ENCODE measurements at places on chromosomes 16 and 17. TPM values are rescaled to one million over a fixed set of nuclear protein-coding genes. Genes with fewer than 3 reads are reported as not detected.

Gene TBX2
- total RNA-seq, result 8.5 TPM

Gene SNAI3
- 0.70 TPM for total RNA-seq

Gene WSCD1
- total RNA-seq, result 38.8 TPM

Gene MARF1
- 39.1 TPM for total RNA-seq

Gene CCL5
- 13.8 TPM for total RNA-seq

Gene ENPP7
- total RNA-seq, result 22.5 TPM

Gene ZG16B
- 7.0 TPM for total RNA-seq

DNA sequence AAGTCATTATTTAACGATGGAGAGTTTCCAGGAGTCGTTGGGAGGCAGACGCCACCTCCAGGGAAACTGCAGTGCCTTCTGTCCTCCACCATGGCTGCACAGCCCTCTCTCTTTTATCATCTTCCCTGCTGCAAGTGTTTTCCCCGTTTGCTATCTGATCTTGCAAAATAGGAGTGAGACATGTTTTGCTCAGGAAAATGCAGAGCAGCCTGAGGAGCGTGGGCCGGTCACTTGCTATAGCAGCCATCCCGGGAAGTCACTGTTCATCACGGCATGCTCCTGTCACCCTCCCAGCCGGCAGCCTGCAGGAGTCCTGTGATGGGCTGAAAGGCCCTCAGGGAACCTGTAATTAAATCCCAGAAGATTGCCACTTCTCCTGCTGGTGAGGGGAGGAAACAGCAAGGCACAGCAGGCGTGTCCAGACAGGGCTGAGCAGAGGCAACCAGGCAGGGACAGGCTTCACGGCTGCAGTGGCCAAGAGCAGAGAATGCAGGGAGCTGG is 143.1 kb downstream of the GSG1L start:
- H3K4me3 ChIP-seq, result no peak overlapping the region
- H3K27me3 ChIP-seq, result no peaks in the 10 kb centered on the region
- H3K4me1 ChIP-seq, result no peaks in the 10 kb centered on the region
- H3K36me3 ChIP-seq, result no peaks in the 10 kb centered on the region

DNA sequence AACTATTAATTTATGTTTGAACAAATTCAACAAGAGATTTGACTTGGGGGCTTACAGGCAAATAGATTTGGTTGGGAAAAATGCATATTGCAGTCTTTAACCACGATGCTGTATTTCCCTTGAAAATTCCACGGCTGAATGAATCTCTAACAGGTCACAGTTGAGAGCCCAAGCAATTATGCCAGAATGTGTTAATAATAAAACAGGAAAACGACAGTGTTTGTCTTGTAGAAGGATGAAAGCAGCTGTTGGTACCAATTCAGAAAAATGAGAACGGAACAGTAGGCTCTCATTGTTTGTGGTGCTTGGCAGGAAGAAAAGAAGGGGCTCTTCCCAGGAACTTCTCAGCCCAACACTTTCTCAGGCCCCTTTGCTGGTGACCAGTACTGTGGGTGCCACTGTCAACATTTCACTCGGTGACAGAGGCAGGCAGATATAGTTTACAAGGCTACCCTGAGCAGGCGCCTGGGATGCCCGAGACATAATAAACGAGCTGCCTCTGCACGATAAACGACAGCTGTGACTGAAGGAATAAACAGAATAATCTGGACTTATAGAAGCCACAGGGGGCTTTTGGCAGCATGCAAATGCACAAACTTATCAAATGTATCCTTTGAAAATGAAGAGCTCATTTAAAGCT is 387.1 kb downstream of the HS3ST4 start:
- H3K27ac ChIP-seq, result no peak overlapping the region
- no peaks in the 10 kb centered on the region for H3K36me3 ChIP-seq
- no peaks in the 10 kb centered on the region for H3K4me1 ChIP-seq
- DNase-seq, result no peak
- no peaks in the 10 kb centered on the region for H3K27me3 ChIP-seq

- no peaks in the 10 kb centered on the region for H3K4me1 ChIP-seq
- no peak for DNase-seq
- H3K27ac ChIP-seq, result no peak overlapping the region
- H3K36me3 ChIP-seq, result no peaks in the 10 kb centered on the region
- no peaks in the 10 kb centered on the region for H3K27me3 ChIP-seq
Observed at GRCh38 chr17:39963829-39964228, 1.0 kb downstream of the GSDMA start.

DNA sequence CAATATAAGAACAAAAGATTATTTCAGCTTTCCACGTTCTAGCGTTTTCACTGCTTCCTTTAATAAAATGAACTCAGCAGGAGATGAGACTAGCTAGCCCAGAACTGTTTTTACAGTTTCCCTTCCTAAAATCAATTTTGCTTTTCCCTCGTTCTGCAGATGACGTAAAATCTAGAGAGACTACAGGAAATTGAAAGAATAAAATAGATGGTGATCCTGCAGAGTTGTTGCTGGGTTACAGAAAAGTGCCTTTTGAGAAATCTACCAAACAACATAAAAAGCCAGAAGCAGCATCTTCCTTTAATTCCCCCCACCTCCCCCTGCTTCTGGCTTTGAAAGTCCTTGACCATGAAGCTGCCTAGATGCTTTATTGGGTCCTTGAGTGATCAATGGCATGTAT is 96.8 kb upstream of the CLEC3A start:
- H3K4me3 ChIP-seq, result no peak overlapping the region
- no peak overlapping the region for H3K27ac ChIP-seq
- no peaks in the 10 kb centered on the region for H3K4me1 ChIP-seq
- DNase-seq, result no peak
- H3K36me3 ChIP-seq, result no peaks in the 10 kb centered on the region
- no peaks in the 10 kb centered on the region for H3K27me3 ChIP-seq

GRCh38 chr16:20303012-20303411 is 24.3 kb downstream of the GP2 start:
- H3K4me3 ChIP-seq, result no peak overlapping the region
- H3K36me3 ChIP-seq, result no peaks in the 10 kb centered on the region
- H3K27me3 ChIP-seq, result no peaks in the 10 kb centered on the region
- H3K27ac ChIP-seq, result no peak overlapping the region
- no peak for DNase-seq

DNA sequence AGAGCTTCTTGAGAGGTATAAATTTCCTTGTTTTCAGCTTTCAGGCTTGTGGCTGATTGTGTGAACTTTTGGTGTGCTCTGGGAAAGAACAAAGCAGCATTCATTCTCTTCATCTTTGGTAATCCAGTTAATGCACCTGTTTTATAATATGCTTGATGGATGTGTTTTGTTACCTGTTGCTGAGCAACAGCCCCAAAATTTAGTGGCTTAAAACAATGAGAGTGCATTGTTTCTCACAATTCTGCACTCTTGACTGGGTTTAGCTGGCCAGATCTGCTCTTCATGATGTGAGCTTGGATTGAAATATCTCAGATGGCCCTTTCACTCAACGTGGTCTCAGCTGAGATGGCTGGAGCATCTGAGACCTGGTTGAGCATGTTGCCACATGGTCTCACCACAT is 58.7 kb upstream of the NOL11 start:
- no peaks in the 10 kb centered on the region for H3K27me3 ChIP-seq
- no peaks in the 10 kb centered on the region for H3K36me3 ChIP-seq
- DNase-seq, result no peak
- H3K27ac ChIP-seq, result no peak overlapping the region
- H3K4me3 ChIP-seq, result no peak overlapping the region
- H3K4me1 ChIP-seq, result no peaks in the 10 kb centered on the region

GRCh38 chr17:43578699-43579565 is 32.8 kb upstream of the ETV4 start:
- peak overlapping the region; percentile 3 for H3K27ac ChIP-seq
- H3K4me3 ChIP-seq, result no peak overlapping the region
- peak; percentile 30 for DNase-seq

- H3K36me3 ChIP-seq, result no peaks in the 10 kb centered on the region
- no peaks in the 10 kb centered on the region for H3K27me3 ChIP-seq
- H3K4me1 ChIP-seq, result no peaks in the 10 kb centered on the region
Observed at GRCh38 chr16:66128371-66128770, 238.1 kb upstream of the CDH5 start.

- no peak overlapping the region for H3K4me3 ChIP-seq
- H3K36me3 ChIP-seq, result no peaks in the 10 kb centered on the region
- H3K4me1 ChIP-seq, result no peaks in the 10 kb centered on the region
Observed at GRCh38 chr17:57357392-57357784, 101.1 kb downstream of the MSI2 start.

DNA sequence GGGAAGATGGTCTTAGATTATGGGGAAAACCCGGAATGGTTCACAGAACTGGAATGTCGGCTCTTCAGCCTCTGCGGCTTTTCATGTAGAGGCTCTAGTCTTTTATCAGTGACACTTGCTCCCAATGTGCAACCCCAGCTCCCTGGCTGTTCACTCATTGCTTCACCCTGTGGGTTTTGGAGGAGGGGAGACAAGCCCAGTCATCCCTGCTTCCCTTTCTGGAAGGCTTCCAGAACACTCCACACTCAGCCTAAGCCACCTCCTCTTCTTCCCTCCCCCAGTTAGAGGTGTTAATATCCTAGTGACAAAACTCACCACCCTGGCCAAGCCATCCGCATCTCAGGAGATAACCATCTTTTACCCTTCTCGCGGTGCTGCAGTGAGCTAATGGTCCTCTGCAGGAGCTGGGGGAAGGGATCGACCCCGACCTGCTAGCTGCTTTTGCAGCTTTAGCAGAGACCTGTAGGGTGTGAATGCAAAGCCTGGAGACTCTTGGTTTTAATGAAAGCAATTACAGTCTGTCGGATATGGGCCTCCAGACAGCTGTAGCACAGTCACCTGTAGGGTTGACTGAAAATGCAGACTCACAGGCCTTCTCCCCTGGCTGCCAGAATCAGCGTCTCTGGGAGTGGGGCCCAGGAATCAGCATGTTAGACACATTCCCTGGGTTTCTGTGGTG is 24.3 kb upstream of the LASP1NB start:
- no peaks in the 10 kb centered on the region for H3K27me3 ChIP-seq
- peaks cover 40% of the 10 kb centered on the region for H3K4me1 ChIP-seq
- no peaks in the 10 kb centered on the region for H3K36me3 ChIP-seq
- H3K4me3 ChIP-seq, result no peak overlapping the region

DNA sequence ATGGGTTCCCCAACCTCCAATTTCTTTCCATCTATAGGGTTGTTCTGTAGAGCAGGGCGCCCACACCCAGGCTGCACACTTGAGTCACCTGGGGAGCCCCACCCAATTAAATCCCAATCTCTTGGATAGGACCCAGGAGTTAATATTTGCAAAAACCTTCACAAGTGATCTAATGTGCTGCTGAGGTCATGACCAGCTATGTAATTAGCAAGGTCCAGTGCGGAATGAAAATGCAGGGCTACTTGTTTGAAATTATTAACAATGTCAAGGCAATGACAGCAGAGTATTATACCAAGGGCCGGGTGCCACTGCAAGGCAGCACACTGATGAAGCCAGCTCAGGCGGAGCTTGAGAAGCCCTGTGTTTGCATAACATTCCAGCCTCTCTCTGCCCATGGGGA is 302.7 kb downstream of the MAF start:
- H3K27ac ChIP-seq, result no peak overlapping the region
- no peaks in the 10 kb centered on the region for H3K27me3 ChIP-seq
- no peaks in the 10 kb centered on the region for H3K36me3 ChIP-seq
- no peak overlapping the region for H3K4me3 ChIP-seq
- H3K4me1 ChIP-seq, result no peaks in the 10 kb centered on the region

DNA sequence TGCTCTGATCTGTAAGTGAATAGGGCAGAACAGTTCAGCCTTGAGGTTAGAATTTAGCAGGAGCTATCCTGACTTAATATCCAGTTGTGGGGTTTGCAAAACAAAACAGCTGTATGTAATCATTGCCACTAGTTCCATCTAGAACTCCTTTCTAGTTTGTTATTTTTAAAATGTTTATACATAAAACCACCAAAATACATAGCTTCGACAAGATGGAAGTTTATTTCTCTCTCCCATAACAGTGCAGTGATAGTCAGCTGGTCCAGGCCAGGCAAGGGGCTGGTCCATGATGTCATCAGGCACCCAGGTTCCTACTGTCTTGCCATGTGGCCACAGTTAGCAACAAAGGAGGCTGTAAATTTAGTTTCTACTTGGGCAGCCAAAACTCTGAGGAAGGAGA is 10.5 kb upstream of the PLK1 start:
- no peaks in the 10 kb centered on the region for H3K4me1 ChIP-seq
- H3K27me3 ChIP-seq, result no peaks in the 10 kb centered on the region
- H3K36me3 ChIP-seq, result no peaks in the 10 kb centered on the region
- H3K27ac ChIP-seq, result no peak overlapping the region
- DNase-seq, result no peak
- H3K4me3 ChIP-seq, result no peak overlapping the region

DNA sequence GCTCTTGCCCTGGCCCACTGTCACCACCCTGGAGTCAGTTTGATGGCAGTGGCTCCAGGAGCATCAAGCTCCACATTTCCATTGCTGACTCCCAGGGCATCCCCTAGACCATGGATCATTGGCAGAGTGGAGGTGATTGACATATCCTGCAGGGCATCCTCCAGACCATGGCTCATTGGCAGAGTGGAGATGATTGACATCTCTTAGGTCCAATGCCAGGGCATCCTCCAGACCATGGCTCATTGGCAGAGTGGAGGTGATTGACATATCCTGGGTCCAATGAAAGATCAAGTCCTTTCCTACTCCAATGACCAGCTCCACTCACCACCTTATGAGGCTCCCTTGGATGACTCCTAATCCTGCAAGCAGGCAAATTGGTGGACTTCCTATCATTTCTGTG is 174.3 kb upstream of the NLRP1 start:
- H3K4me3 ChIP-seq, result no peak overlapping the region
- DNase-seq, result peak; percentile 25

All from Peyer's patch (tissue), 4 donors.